ENCODE measurements at places on chromosomes 6 and 20. TPM values are rescaled to one million over a fixed set of nuclear protein-coding genes. Genes with fewer than 3 reads are reported as not detected.

DNA sequence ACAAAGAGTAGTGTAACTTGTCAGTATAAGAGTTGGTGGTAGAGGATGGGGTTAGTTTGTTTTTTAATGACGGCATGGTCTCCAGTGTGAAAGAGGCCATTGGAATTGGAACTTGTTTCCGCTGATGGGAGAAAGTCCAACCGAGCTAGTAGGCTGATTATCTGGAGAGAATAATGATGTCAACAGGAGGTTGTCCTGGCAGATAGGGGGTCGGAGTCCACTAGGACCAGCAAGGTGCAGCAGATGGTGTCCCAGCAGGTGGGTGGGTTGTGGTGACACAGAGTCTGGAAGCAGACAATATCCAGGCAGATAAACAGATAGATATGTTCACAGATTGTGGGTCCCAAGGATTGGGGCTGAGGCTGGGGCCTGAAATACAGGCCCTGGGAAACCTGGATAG is 35.1 kb downstream of the PKIB start:
- no peak overlapping the region for H3K27ac ChIP-seq
- no peaks in the 10 kb centered on the region for H3K36me3 ChIP-seq

GRCh38 chr6:89432875-89433251 is at the start of gene ANKRD6:
ANKRD6 (plus strand) TSS chr6:89433152; CDS start chr6:89566977, 133,825 bp downstream.
- no peaks in the 10 kb centered on the region for H3K36me3 ChIP-seq
- DNase-seq: peak; percentile 94
- H3K27me3 ChIP-seq: no peaks in the 10 kb centered on the region
- peak within 1 kb of the TSS; percentile 84 for H3K4me3 ChIP-seq
- H3K27ac ChIP-seq: peak within 1 kb of the TSS; percentile 60
- H3K4me1 ChIP-seq: peaks cover 1% of the 10 kb centered on the region

DNA sequence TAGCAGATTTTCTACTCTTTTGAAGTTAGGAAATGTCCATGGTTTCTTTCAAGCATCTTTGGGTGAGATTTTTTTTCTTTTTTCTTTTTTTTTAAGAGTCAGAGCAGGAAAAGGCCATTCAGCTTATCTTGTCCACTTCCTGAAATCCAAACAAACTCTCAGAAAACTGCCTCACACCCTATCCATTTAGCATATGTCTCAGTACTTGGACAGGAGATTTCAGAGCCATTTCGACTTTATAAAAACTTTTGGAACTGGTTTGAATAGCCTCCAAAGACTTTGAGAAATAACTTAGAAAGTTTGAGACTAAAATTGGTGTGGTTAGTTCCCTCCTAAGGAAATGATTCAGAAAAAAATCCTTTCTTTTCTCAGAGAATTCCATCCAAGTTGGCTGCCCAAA is 125.1 kb downstream of the MYLK4 start:
- H3K4me3 ChIP-seq: no peak overlapping the region
- H3K27ac ChIP-seq: peak overlapping the region; percentile 94
- DNase-seq: no peak
- H3K4me1 ChIP-seq: peaks cover 5% of the 10 kb centered on the region
- H3K36me3 ChIP-seq: no peaks in the 10 kb centered on the region

DNA sequence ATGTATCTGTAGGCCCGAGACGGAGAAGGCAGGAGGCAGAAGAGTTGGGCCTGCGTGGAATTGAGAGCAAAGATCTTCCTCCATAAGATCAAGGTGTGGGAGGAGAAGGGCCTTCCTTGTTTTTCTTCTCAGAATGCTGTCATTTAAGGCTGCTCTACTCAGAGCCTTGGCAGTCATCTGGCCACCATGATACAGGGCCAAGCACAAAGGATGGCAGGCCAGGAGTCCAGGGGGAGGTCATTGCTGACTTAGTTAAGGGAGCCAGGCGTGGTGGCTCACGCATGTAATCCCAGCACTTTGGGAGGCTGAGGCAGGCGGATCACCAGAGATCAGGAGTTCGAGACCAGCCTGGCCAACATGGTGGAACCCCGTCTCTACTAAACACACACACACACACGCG is 137.1 kb downstream of the BMP7 start:
- H3K27ac ChIP-seq: no peak overlapping the region
- H3K4me3 ChIP-seq: no peak overlapping the region
- H3K36me3 ChIP-seq: no peaks in the 10 kb centered on the region
- H3K27me3 ChIP-seq: no peaks in the 10 kb centered on the region
- H3K4me1 ChIP-seq: no peaks in the 10 kb centered on the region

DNA sequence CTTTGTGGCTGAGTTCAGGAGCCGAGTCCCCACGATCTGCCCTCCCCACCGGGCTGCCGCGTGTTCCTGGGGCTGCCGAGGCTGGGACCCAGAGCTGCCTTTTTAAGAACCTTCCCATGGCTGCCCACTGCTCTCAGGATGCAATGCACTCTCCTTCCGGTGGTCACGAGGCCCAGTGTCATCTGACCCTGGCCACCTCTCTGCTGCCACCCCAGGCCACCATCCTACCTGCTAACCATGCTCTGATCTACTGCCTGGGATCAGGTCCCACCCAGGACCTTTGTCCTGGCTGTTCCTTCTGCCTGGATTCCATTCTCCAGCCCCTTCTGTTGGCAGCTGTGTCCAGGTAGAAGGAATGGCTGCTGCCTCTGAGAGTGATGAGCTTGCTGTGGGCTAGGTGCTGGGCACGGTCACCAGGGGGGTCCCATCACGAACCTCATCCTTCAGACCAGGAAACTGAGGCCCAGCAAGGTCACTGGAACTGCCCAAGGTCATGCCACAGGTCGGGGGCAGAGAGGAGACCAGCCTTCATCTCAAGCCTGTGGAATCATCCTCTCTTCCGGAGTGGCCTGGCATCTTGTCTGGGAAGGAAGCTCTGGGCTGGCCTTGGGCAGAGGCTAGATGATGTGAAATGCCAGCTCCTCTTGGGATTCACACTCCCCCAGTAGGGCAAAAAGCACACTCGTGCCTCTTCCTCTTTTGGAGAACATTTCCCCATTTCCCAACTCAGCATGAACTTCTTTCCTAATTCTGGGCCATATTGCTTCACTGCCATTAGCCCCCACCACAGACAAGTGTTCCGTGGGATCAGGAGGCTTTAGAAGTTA is 20.5 kb downstream of the PCK1 start:
- no peak overlapping the region for H3K4me3 ChIP-seq
- DNase-seq: peak; percentile 35
- H3K4me1 ChIP-seq: no peaks in the 10 kb centered on the region
- H3K36me3 ChIP-seq: no peaks in the 10 kb centered on the region

DNA sequence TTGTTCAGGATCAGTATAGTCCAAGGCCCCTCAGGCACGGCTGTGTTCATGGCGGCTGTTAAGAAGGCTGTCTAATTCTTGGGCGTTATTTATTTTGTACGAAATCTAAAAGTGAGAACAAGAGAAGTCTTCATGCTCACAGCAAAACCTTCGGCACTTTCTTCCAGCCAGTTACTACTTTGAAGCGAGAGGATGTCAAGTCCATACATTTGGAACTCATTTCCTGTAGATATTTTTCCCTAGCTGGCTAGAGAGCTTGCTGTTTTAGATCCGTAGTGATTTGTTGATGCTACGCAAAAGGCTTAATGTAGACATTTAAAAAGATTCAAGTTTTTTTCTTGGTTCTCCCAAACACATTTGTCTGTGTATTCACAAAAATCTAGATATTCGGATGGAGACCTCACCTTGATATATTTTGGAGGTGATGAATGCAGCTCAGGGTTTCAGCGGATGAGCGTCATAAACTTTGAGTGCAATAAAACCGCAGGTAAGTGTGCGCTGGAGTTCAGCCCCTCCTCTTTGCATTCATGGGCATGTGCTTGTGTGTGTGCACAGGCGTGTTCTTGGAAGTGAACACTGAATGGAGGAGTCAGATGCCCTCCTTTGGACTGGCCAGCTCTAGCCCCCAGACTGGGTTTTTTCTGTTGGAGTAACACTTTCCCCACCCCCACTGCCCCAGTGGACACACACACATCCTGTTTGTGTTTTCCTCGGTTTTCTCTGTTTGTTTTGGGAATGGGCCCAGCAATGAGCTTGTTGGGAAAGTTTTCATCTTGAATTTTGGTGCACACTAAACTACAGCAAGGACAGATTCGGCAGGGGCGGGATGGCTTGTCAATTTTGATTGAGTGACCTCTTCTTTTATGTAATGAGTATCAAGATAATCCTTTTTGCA is 65.4 kb downstream of the IGF2R start:
- H3K36me3 ChIP-seq: no peaks in the 10 kb centered on the region
- H3K4me3 ChIP-seq: no peak overlapping the region
- no peak for DNase-seq
- no peak overlapping the region for H3K27ac ChIP-seq
- H3K4me1 ChIP-seq: no peaks in the 10 kb centered on the region

GRCh38 chr6:90322976-90323474 is 26.4 kb upstream of the BACH2 start:
- H3K36me3 ChIP-seq: no peaks in the 10 kb centered on the region
- H3K27me3 ChIP-seq: no peaks in the 10 kb centered on the region
- H3K4me3 ChIP-seq: no peak overlapping the region
- no peaks in the 10 kb centered on the region for H3K4me1 ChIP-seq

DNA sequence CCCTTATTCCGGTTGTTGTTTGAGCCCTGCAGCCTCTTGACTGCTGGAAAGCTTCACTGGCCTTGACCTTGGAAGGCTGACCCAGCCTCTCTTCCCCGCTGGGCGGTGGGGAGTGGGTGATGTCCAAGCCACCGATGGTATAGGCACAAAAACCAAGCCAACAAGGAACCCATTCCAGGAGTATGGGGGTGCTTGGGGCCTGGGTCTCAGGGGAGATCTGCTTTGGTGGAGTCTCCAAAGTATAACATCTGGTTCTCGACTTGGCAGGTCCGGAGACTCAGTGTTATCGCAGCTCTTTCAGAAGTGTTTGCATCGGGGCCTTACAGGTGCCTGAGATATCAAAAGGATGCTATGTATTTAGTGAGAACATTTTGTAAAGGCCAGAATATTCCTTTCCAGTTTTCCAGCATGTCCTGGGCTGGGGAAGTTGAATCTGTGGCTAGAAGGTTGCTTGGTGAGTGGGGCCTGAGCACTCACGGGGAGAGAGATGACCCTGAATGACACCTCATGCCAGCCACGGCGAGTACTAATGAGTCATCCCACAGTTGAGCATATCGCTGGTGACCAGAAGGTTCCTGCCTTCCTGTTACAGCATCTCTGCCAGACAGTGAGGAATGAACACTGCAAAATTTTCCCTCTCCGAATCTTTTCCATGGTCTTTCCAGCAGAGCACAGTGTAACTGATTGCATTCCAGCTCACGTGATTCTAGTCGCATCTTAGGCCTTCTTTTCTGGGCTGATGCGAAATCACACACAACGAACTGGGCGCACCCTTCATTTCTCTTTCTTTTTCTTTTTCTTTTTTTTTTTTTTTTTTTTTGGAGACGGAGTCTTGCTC is 133.9 kb downstream of the ZDHHC14 start:
- no peaks in the 10 kb centered on the region for H3K36me3 ChIP-seq
- no peaks in the 10 kb centered on the region for H3K4me1 ChIP-seq
- no peak overlapping the region for H3K4me3 ChIP-seq
- no peaks in the 10 kb centered on the region for H3K27me3 ChIP-seq

DNA sequence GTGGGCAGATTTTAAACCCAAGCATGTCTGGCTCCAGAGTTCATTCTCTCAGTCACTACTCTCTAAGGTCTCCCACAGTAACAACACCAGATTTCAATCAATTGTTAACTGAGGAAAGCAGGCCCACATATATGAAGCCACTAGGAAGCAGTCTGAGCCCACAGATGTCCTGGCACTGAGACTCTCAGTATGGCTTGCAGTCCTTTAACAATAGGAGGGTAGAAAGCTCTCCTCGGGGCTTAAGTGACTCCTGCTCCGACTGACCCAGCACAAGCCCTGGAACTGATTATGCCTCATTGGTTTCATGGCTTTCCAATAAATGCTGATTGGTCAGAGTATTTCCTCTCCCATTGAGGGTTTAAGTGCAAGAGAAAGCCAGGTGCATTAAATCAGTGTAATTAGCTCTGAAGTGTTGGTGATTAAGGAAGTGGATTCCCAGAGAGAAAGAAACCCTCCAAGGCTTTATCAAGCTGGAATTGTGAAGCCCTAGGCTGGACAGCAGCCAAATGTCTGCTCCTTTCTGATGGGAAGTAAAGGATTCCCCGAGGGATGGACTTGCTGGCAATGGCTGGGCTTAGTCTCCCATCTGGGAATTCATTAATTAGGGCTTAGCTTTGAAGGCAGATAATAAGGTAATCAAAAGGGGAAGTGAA is 76.6 kb upstream of the PROKR2 start:
- DNase-seq: no peak
- no peak overlapping the region for H3K27ac ChIP-seq
- no peaks in the 10 kb centered on the region for H3K36me3 ChIP-seq
- no peaks in the 10 kb centered on the region for H3K4me1 ChIP-seq
- no peak overlapping the region for H3K4me3 ChIP-seq
- H3K27me3 ChIP-seq: no peaks in the 10 kb centered on the region

- no peaks in the 10 kb centered on the region for H3K36me3 ChIP-seq
- H3K27me3 ChIP-seq: no peaks in the 10 kb centered on the region
- no peaks in the 10 kb centered on the region for H3K4me1 ChIP-seq
- no peak overlapping the region for H3K27ac ChIP-seq
Measured at GRCh38 chr6:67736161-67736560, 898.9 kb upstream of the ADGRB3 start.

DNA sequence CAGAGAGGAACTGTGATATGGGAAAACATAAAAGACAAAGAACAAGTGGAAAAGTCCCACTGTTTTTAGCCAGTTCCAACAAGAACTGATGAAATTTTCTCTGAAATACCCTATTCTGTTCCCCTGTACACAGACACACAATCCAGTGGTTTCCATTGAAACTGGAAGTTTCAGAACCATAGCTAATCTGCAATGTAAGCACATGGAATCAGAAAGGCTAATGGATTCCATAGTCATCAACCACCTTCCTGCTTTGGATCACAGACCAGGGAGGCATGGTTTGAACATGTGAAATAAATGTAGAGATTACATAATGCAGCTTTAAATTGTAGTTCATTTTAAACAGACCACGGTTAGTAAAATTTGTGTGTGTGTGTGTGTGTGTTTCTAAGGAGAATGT is 242.1 kb downstream of the GJA1 start:
- H3K36me3 ChIP-seq: no peaks in the 10 kb centered on the region
- no peaks in the 10 kb centered on the region for H3K4me1 ChIP-seq
- no peak overlapping the region for H3K4me3 ChIP-seq
- no peak overlapping the region for H3K27ac ChIP-seq

DNA sequence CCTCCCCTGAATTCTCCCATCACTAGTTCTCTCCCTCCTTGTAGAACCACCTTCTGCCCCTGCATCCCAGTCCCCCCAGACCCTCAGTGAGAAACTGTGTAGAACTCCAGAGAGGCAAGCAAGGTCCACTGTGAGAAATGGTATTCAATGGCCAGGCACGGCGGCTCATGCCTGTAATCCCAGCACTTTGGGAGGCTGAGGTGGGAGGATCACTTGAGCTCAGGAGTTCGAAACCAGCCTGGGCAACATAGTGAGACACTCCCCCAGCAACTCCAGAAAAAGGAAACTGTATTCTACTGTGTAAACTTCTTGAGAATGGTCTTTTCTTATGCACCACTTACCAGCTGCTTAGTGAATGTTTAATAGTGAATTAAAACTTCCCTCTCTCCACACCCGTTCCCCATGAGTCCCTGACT is 8.2 kb upstream of the CD83 start:
- H3K4me3 ChIP-seq: no peak overlapping the region
- H3K27ac ChIP-seq: no peak overlapping the region
- no peaks in the 10 kb centered on the region for H3K4me1 ChIP-seq
- no peaks in the 10 kb centered on the region for H3K36me3 ChIP-seq
- H3K27me3 ChIP-seq: peaks cover 3% of the 10 kb centered on the region

OPRM1 gene
- not detected for total RNA-seq

PAX1 gene
- total RNA-seq: not detected

DUSP15 gene
- total RNA-seq: 2.4 TPM

ZKSCAN3 gene
- 4.2 TPM for total RNA-seq

PBOV1 gene
- not detected for total RNA-seq

FAM83D gene
- total RNA-seq: 6.1 TPM

SSTR4 gene
- total RNA-seq: not detected

DEFB124 gene
- 1.6 TPM for total RNA-seq

Measured in aorta (tissue), 5 donors.